Progenitor cell of endocrine pancreas (in vitro differentiated cells): ENCODE measurements at places on chromosomes 3 and 15. TPM values are rescaled to one million over a fixed set of nuclear protein-coding genes. Genes with fewer than 3 reads are reported as not detected.

GRCh38 chr3:57163751-57164150 lies 1.4 kb downstream of the IL17RD start:
- H3K36me3 ChIP-seq, result no peaks in the 10 kb centered on the region
- peaks cover 29% of the 10 kb centered on the region for H3K27me3 ChIP-seq
- no peak overlapping the region for H3K27ac ChIP-seq

GRCh38 chr3:126085841-126086240 lies 1.9 kb upstream of the SLC41A3 start:
- H3K27me3 ChIP-seq, result no peaks in the 10 kb centered on the region
- no peaks in the 10 kb centered on the region for H3K36me3 ChIP-seq
- H3K4me3 ChIP-seq, result no peak overlapping the region
- no peak for DNase-seq
- no peak overlapping the region for H3K27ac ChIP-seq

- no peak for DNase-seq
- H3K4me1 ChIP-seq, result peaks cover 11% of the 10 kb centered on the region
- no peak overlapping the region for H3K27ac ChIP-seq
- peaks cover 4% of the 10 kb centered on the region for H3K36me3 ChIP-seq
- no peaks in the 10 kb centered on the region for H3K27me3 ChIP-seq
Measured at GRCh38 chr15:52421029-52421428, 107.7 kb downstream of the MYO5A start.

GRCh38 chr3:89685731-89686130 lies 578.3 kb downstream of the EPHA3 start:
- no peaks in the 10 kb centered on the region for H3K36me3 ChIP-seq
- H3K4me1 ChIP-seq, result peaks cover 6% of the 10 kb centered on the region

DNA sequence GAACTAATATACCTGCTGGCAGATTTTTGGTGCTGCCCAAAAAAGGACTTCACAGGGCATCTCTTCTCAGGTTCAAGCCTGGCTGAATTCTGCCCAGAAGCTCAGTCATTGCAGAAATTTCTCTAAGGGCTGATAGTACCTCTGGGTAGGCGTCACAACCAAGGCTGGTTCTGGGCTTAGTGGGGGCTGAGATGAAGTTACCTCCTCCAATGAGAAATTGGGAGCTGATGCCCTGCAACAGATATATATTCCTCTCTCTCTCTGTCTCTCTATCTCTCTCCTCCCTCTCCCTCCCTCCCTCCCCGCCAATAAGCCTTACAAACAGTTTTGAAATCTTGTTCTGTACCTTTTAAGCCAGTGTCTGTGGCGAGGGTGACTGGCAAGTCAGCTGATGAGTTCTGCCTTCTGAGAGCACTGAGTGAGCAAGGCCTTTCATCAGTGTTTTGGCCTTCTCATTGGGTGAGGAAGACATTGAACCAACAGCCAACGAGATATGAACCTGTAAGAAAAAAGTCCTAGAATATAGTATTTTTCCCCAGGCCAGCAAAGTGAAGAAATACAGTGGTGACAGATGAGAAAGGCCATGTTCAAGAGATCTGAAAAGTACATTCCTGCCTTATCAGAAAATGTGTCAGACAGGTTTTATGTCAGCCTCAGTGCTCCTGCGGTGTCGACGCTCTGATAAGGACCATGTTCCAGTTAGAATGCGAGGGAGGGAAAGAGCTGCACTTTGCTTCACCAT lies 45.5 kb downstream of the TMEM39A start:
- H3K4me1 ChIP-seq, result peaks cover 2% of the 10 kb centered on the region
- no peak for DNase-seq
- no peaks in the 10 kb centered on the region for H3K36me3 ChIP-seq
- H3K27ac ChIP-seq, result no peak overlapping the region
- no peak overlapping the region for H3K4me3 ChIP-seq

DNA sequence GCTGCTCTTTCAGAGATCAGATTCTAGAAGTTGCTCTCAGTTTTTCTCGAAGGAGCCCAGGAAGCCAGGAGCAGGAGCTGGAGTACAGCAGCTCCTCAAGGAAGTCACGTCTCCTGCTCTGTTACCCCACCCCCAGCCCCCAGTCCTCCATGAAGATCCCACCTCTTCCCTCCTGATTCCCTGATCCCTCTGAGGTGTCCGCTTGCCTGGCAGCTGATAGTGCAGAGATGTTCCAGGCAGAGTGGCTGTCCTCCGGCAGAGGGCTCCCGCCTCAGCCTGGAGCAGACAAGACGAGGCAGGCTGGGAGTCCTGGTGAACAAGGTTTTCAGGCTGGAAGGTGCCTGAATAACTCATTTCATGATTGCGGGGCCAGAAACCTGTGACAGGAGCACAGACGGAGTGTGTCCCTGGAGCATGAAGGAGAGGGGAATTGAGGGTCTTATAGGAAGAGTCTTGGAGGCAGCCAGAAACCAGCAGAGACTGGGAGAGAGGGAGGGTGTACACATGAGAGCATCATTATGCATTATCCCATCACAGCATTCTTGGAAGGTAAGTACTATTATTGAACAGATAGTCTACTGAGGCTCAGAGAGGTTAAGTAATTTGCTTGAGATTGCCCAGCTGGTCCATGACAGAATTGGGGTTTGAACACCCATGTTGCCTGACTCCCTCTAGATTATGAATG lies 1.2 kb downstream of the HRH1 start:
- H3K36me3 ChIP-seq, result no peaks in the 10 kb centered on the region
- DNase-seq, result peak; percentile 27
- peaks cover 6% of the 10 kb centered on the region for H3K4me1 ChIP-seq
- H3K27me3 ChIP-seq, result peaks cover 85% of the 10 kb centered on the region

DNA sequence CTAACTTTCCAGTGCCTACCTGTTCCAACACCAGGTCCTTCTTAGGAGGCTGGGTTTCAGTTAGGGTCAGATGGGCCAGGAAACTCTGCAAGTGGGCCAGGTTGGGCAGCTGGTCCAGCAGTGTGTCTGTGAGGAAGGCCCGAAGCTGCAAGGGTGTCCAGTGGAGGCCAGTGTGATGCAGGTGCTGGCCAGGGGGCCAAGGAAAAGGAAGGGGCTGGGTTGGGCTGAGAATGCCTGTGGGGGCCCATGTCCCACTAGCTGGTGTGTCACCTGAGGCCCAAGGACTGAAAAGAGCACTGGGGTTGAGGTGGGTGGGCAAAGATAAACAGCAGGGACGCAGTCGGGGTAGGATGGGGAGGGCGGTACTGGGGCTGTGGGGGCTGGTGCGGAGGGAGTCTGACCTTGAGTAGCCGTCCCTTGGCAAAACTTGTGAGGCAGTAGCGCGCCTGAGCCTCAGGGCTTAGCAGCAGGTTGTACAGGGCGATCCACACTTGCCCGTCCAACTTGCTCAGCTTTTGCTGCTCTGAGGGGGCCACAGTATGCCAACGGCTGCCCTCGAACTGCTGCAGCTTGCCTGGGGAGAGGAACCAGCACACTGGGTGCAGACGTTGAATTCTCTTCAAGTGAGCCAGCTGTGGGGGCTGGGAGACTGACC lies 1.5 kb upstream of the RASSF1 start:
- no peak for DNase-seq
- H3K36me3 ChIP-seq, result no peaks in the 10 kb centered on the region
- peaks cover 7% of the 10 kb centered on the region for H3K4me1 ChIP-seq
- H3K4me3 ChIP-seq, result no peak overlapping the region
- no peak overlapping the region for H3K27ac ChIP-seq

DNA sequence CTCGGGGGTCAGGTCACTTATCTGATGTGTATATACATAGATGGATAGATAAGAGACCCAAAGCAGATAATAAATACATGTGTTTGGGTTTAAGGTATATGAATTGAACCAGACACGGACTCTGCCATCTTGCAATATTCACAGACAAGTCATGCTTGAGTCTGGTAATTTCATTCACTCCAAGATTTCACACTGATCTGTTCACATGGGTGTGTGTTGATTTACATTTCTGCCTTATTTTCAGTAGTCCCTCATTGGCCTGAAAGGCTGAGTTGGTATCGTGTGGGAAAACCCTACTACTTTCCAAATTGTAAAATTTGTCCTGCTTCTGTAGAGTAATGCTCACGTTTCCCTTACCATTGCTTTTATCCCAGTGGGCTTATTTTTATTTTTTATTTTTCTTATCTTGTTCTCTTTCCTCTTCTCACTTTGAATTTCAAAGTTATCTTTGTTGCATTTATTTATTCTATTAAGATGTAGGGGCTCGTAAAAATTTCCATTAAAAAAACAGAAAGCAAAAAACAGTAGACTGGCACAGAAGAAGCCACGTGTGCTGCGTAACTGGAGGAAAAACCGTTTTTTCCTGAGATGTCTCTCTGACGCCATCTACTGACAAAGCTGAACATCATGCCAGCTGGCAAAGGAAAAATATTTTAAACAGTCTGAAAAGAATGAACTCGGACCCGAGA lies 10.8 kb upstream of the MFSD1 start:
- peaks cover under 1% of the 10 kb centered on the region for H3K36me3 ChIP-seq
- H3K27ac ChIP-seq, result no peak overlapping the region
- H3K27me3 ChIP-seq, result peaks cover 15% of the 10 kb centered on the region
- H3K4me3 ChIP-seq, result no peak overlapping the region
- DNase-seq, result no peak
- no peaks in the 10 kb centered on the region for H3K4me1 ChIP-seq

DNA sequence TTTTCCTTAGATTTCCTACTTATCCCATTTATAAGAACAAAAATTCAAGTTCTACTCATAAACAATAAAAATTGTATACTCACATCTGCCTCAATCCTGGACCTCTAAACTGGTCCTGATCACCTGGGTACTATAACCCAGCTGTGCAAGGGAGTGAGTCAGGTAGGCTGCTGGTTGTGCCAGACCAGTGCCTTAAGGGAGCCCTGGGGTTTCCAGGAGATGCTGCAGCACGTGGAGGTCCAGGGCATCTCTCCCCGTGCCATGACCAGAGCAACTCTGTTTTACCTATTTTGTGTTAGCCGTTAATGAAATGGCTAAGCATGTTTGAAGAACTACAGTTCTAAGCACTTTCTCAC lies 140.2 kb upstream of the TRIM42 start:
- no peak overlapping the region for H3K27ac ChIP-seq
- DNase-seq, result no peak
- no peaks in the 10 kb centered on the region for H3K4me1 ChIP-seq
- no peaks in the 10 kb centered on the region for H3K27me3 ChIP-seq

CLDN18 gene
- 19.5 and 22.2 TPM in 2 replicates for total RNA-seq

DNA sequence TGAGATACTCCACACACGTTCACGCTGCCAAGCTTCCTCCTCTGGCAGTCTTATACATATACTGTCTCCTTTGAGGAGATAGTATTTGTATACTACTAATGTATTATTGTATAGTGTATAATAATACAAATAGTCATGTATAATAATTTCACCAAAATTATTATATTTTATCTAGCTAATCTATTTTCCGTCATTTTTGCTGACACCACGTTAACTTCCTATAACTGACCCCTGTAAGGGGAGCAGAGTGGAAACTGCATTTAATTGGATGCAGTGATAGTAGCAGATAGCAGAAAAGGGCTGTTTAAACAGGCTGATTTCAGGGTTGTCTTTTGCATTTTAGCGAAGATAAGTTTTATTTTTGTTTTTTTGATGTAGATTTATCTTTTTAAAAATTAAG lies 30.5 kb upstream of the TMEM42 start:
- H3K4me3 ChIP-seq, result no peak overlapping the region
- no peak overlapping the region for H3K27ac ChIP-seq
- DNase-seq, result no peak
- peaks cover 6% of the 10 kb centered on the region for H3K36me3 ChIP-seq
- no peaks in the 10 kb centered on the region for H3K27me3 ChIP-seq

DNA sequence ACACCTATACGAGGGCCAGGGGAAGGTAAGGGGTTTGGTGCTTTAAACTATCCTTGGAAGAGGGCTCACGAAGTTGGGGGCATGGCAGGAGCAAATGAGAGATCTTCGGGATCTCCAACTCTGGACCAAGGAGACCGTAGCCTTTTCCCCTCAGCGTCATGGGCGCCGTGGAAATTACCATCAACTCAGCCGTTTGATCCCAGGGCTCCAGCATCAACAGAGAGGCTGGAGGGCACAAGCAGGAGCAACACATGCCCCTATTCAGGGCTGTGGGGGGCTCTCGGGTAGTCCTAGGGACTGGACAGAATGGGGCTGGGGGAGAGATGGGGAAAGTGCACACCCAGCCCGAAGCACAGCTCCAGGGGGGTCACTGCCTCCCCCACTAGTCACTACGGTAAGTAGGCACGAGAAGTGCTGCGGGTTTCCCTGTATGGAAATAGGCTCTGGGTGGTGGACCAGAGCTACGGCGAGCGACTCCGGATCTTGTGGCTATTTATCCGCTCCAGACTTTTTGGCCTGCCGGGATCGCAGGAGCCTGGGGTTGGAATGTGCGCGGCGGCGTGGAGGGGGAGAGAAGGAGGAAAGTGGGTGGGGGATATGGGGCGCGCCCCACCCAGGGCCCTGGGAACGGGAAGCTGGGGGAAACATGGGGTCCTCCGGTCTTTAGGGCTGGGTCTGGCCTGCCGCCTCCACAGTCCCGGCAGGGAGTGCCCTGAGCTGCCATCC lies 539 bp upstream of the LAMB2 start:
- no peaks in the 10 kb centered on the region for H3K27me3 ChIP-seq
- H3K36me3 ChIP-seq, result no peaks in the 10 kb centered on the region
- H3K27ac ChIP-seq, result peak overlapping the region; percentile 95
- peak; percentile 70 for DNase-seq
- peak overlapping the region; percentile 88 for H3K4me3 ChIP-seq

RASGRF1 gene
- 0.16 and 0.17 TPM in 2 replicates for total RNA-seq

- peaks cover 33% of the 10 kb centered on the region for H3K36me3 ChIP-seq
- DNase-seq, result no peak
- H3K27ac ChIP-seq, result peak overlapping the region; percentile 89
- peaks cover 7% of the 10 kb centered on the region for H3K4me1 ChIP-seq
- no peak overlapping the region for H3K4me3 ChIP-seq
Measured at GRCh38 chr3:47611576-47611975, 32.9 kb upstream of the CSPG5 start.

DNA sequence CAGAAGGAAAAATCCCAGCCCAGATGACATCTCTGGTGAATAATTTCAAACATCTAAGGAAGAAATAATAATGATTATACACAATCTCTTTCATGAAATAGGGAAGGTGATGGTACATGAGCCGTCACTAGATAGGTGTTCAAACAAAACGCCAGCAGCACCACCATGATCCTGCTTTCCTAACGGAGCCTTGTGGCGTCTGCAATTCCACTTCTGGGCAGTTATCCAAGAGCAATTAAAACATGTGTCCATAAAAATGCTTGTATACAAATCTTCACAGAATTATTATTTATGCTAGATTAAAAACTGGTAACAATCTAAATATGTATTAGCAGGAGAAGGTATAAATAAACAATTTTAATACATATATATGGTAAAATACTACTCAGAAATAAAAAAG lies 33.7 kb downstream of the RTP4 start:
- H3K27me3 ChIP-seq, result no peaks in the 10 kb centered on the region
- no peak overlapping the region for H3K27ac ChIP-seq
- no peak overlapping the region for H3K4me3 ChIP-seq
- H3K4me1 ChIP-seq, result peaks cover 19% of the 10 kb centered on the region

DNA sequence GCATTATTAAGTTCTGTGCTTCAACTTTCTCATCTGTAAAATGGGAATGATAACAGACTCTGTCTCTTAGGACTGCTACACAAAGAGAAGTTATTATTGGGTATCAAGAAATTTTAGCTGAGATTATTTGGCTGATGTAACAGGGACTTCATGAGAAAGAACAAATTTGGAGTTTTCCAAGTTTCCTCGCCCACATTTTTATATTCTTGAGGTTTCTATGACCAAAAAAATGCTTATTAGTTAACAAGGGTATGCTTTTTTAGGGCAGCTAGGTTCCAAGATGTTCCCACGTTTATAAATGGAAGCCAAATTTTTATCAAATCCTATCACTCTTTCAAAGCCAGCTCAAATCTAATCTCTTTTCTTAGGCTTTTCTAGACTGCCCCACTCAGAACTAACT lies 50.6 kb upstream of the C3orf80 start:
- no peak overlapping the region for H3K27ac ChIP-seq
- H3K4me1 ChIP-seq, result peaks cover 2% of the 10 kb centered on the region
- no peak overlapping the region for H3K4me3 ChIP-seq
- H3K27me3 ChIP-seq, result peaks cover under 1% of the 10 kb centered on the region
- peaks cover 2% of the 10 kb centered on the region for H3K36me3 ChIP-seq
- DNase-seq, result no peak
